Fibroblast of skin of left biceps (primary cell): ENCODE measurements at places on chromosomes 16 and 17.

DNA sequence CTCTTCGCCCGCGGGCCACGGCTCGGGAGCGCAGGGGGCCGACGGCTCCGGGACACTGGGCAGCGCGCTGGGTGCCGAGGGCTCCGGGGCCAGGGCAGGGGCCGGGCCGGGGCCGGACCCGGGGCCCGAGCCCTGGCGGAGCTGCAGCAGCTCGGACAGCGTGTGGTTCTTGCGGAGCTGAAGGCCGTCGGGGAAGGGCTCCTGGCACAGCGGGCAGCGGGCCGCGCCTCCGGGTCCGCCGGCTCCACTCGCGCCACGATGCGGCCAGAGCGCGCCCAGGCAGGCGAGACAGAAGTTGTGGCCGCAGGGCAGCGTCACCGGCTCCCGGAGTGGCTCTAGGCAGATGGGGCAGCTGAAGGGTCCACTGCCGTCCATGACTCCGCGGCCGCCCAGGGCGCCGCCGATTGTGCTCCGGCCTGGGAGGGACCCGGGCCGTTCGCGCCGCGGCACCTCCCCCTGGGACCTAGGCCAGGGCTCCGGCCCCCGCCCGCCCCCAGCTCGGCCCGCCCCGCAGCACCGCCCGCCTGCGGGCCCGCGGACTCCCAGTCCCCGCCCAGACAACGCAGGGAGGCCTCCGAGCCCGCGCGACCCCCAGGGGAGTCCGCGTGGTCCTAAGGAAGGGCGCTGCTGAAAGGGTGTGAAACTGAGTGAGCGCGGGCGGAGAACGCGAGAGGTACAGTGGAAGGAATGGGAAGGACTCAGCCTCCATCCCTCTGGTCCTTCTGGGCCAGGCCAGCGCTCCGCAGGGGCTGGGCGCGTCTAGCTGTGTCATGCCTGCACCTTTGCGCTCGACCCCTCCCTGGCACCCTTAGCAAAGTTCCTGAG is at the start of gene TRIM47:
Gene TRIM47 (minus strand): TSS at position 408 of the 825 bp plus-strand sequence. CDS start 33 bp downstream, at position 375.
- DNase-seq: no peak

GRCh38 chr16:86594721-86595120 is 16.4 kb downstream of the FOXL1 start:
- no peak for DNase-seq

GRCh38 chr17:57929386-57929785 is 25.8 kb downstream of the CUEDC1 start:
- DNase-seq: no peak

DNA sequence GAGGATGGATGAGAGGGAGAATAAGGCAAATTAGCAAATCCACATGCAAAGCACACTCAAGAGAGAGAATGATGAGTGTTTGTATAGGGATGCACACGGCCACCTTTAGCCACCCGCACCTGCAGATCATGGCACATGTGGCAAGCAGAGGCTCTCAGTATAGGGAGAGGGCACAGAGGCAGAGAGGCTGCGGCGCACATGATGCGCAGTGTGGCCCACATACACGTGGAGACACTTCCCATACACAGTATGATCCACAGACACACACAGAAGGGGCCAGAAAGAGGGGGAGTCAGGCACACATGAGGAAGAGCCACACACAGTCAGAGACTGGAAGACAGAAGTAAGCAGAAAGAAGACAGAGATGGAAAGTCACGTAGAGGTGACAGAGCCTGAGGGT is 6.5 kb upstream of the CHD3 start:
- DNase-seq: no peak

GRCh38 chr17:57946798-57947358 is 8.3 kb downstream of the CUEDC1 start:
- no peak for DNase-seq

DNA sequence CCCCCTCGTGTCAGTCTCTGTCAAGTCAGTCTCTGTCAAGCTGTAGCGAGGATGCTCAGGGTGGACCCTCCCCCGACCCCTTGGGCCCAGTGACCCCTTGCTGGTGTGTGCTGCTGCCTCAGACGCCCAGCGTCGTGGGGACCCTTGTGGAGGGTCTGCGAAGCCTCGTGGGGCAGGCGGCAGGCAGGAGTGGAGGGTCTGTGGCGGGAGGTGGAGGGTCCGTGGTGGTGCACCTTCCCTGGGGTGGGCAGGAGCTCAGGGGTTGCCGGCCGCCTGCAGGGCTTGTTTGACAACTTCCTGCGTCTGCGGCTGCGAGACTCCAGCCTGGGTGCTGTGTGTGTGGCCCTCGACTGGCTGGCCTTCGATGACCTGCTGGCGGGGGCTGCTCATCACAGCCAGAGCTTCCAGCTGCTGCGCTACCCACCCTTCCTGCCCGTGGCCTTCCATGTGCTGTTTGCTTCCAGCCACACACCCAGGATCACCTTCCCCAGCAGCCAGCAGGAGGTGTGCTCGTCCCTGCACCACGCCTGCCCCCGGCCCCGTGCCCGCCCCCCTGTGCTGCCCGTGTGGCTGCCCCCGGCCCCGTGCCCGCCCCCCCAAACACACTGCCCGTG is 5.6 kb downstream of the GNG13 start:
- DNase-seq: no peak

DNA sequence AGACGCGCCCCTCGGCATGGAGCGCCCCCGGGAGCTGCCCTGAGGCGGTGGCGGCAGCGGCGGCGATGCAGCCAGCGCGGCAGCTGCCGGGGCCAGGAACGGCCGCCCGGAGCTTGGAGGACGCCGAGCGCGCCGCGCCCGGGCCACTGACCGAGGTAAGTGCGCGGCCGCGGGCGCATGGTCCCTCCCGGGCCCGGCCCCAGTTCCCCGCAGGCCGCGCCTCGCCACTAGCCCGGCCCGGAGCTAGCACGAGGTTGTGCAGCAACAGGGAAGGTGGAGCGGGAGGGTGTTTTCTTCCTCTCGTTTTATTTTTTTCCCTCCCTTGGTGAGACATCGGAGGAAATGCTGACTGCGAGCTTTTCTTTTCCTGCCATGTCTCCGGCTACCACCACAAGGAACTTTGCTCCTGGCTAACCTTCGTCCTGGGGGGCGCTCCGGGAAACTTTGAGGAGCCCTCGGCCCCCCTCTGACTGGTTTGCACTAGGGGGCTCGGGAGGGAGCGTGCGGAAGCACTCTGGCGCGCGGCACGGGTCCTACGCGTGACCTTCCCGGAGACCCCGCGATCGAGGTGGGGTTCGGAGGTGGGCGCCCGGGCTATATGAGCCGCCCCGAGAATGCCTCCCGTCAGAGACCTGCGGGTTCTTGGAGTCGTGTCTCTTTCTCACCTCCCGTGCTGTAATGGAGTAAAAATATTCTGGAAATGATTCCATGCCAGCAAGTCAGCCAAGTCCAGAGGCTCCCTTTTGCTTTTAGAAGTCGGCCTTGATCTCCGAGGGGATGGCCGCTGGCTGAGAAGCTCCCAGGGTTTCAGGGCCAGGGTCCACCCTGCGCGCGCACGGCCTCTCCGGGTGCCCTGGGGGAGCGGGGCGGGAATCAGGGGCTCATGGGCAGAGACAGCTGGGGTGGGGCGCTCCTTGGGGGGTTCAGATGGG is 868 bp downstream of the KCNJ12 start:
- no peak for DNase-seq

DNA sequence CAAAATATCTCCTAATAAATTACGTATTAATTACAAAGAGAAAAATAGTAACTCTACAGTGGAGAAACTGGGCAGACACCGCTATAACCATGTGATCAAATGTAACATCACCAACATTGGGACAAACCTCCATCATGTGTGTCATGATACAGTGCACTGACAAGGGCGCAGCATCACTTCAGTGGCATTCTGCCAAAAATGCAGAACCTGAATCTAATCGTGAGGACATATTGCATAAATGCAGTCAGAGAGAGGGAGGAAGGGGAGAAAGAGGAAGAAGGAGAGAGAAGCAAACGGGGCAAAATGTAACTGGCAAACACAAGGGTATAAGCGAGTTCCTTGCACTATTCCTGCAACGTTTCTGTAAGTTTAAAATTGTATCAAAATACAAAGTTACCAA is 74.2 kb upstream of the MARCHF10 start:
- no peak for DNase-seq

DNA sequence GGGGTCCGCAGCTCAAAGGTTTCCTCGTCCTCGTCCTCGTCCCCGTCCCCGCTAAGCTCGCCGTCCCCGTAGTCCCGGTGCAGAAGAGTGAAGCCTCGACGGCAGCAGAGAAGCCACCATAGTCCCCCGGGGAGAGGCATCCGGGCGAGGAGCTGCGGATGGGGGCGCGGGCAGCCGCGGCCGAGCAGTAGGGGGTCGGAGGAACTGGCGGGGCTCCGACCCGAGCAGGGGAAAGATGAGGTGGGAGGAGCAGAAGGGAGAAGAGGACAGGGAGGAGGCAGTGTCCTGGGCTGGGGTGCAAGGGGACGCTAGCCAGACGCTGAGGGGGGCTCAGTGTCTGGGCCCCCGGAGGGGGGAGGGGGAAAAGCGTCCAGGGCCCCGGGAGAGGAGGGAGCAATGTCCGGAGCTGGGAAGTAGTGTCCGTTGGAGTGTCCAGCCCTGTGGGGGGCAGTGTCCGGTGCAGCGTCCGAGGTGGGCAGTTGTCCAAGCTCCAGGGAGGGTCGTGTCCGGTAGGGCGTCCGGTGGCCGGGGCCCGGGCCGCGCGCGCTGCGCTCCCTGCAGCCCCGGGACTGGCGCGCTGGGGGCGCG is at the start of gene PLEKHH3:
Gene PLEKHH3 (minus strand): TSS at position 571 of the 588 bp plus-strand sequence. CDS start 431 bp downstream, at position 140.
- DNase-seq: no peak

DNA sequence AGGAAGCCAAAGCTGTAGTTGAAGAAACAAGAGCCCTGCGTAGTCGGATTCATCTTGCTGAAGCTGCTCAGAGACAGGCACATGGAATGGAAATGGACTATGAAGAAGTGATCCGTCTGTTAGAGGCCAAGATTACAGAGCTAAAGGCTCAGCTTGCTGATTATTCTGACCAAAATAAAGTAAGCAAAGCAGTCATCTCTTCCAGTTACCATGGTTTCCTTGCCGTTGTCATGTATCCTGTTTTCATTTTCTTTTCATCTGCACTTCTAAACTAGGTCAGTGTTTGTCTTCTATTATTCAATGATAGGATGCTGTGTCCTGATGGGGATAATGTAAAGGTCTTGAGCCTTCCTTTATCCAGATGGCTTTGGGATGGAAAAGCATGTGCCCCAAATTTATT is 104.3 kb downstream of the STXBP4 start:
- no peak for DNase-seq

GRCh38 chr17:82216301-82217119 is 3.9 kb upstream of the CCDC57 start:
- no peak for DNase-seq

- no peak for DNase-seq
Observed at GRCh38 chr17:17380145-17380925, 77.2 kb downstream of the NT5M start.

DNA sequence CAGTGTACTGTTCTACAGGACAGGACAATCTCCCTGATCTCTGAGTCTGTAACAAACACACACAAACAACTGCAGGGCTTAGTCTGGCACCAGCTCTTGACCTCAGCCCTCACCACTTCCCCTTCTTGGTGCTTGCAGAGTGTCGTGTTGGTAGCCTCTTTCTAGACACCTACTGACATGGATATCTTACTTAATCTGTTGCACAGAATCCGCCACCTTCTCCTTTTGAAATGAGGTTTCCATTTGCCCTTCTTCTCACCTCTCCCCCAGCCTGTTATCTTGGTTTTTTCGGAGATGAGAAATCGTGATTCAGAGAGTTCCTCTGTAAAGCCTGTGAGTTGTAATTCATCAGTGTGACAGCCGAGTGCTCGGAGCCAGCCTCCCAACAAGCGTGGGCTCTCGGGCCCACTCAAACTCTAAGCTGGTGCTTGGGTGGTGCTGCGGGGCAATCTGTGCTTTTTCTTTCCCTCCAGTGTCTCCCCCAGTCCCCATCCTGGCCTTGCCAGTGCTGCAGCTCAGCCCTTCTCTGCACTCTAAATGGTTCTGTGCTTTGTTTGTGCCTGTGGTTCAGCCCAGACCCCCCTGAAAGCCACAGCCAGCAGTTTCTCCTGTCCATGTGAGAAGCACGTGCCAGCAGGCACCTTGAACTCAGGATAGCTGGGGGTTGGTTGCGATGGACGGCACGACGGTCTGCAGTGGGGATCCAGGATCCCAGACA is 28.1 kb downstream of the KIAA0513 start:
- no peak for DNase-seq

DNA sequence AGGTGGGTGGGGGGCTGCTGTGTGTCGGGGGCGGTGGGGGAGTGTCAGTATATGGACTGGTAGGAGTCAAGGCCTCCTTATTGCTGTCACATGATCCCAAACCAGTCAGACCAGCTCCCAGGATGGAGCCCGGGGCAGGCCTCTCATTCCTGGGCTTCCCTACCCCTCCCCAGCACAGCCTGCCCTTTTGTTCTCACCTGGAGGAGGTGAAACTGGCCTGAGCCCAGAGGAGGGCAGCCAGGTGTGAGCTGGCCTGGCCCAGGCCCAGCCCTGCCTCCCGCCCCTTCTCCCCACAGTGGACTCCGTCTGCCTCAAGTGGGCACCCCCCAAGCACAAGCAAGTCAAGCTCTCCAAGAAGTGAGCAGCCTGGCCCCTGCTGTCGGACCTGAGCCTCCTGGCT is 4.6 kb downstream of the PRSS8 start:
- no peak for DNase-seq

DNA sequence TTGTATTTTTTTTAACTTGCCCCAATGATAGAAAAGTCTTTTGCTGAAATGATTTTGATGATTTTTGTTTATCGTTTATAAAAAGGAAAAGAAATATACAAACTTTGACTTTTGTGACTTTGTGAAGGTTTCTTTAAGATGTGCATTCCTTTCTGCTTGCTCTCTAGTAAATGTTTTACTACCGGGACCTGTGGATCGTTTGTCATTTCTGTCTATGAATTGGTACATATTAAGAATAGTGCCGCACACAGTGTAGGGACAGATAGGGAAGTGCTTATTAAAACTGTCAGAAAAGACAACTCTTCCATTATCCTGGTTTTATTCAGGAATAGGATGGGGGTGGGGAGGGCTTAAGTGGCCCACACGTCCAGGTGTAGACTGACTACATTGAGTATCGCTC is 8.1 kb upstream of the PSMC5 start:
- DNase-seq: no peak

- DNase-seq: no peak
Observed at GRCh38 chr17:76262732-76263344, 2.3 kb upstream of the UBALD2 start.

DNA sequence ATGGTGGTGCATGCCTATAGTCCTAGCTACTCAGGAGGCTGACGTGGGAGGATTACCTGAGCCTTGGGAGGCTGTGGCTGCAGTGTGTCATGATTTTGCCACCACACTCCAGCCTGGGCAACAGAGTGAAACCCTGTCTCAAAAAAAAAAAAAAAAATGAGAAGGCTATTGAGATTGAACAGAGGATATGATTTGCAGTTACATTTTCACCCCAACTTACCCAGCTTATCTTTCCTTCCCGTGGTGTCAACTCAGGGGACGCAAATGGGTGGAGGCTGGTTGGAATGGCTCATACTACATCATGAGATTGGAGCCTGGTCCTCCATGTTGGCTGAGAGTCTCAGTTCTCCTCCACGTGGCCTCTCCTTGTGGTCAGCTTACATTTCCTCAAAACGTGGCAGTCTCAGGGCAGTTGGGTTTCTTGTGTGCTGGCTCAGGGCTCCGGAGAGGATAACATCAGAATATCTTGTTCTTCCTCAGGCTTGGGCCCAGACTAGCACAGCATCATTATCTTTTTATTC is 17.2 kb upstream of the NSMCE1 start:
- no peak for DNase-seq

GRCh38 chr17:77802811-77803220 is 155.7 kb upstream of the TNRC6C start:
- DNase-seq: no peak
